Stimulated activated CD4-positive, alpha-beta T cell treated with anti-CD3 and anti-CD28 coated beads, Interleukin-4, amount 100 ng/mL, for 48 hours (primary cell): ENCODE measurements at places on chromosomes 13 and 19.

GRCh38 chr19:18287836-18288772 lies 6.7 kb upstream of the JUND start:
- DNase-seq, result no peak

GRCh38 chr19:28859811-28860210 lies 353.1 kb downstream of the UQCRFS1 start:
- DNase-seq, result no peak

- no peak for DNase-seq
Measured at GRCh38 chr13:55073000-55073399, 2044.4 kb downstream of the OLFM4 start.

DNA sequence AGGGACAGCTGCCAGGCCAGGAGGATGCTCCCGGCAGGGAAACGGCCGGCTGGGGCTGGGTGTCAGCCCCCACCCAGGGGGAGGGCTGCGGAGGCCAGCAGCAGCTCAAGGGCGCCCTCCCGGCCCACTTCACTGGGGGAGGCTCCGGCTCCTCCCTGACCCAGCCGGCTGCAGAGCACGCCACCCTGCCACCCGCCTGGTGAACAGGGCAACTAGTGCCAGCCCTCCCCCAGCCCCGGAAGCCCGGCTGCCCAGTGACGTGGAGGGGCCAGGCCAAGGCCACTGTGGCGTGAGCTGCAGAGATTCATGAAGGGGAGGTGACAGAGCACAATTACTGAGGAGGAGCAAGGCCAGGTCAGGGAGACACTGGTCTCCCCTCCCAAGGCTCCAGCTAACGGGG lies 14.7 kb downstream of the REXO1 start:
- no peak for DNase-seq

DNA sequence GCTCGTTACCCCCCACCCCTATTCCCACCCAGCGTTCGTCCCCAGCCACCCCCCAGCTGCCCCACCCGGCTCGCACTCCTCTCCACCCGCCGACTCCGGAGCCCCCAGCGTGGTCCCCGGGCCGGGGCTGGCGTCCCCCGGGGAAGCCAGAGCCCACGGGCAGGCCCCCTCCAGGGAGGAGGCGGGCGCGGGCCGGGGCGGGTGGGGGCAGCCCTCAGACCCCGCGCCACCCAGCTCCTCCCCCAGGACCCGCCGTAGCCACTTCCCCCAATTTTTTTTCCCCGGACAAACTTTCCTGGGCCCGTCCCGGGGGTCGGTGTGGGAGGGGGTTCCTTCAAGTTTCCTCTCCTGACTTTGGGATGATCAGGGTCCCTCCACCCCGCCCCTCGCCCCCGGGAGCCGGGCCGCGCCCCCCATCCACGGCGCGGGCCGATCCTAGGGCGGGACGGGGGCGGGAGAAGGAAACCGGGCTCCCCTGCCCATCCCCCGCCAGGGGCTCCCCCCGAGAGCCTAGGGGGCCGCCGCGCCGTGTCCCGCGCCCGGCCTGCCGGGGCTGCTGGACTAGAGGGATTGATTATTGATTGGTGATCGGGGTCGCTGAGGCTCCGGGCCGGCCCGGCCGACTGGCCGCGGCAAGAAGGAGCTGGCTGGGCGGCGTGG lies 927 bp upstream of the TSHZ3 start:
- no peak for DNase-seq

- DNase-seq, result no peak
Measured at GRCh38 chr19:40778706-40779284, 748 bp downstream of the RAB4B start.

GRCh38 chr19:7815325-7815724 lies 14.7 kb upstream of the EVI5L start:
- no peak for DNase-seq

GRCh38 chr19:31937983-31938382 lies 407.4 kb upstream of the ZNF507 start:
- DNase-seq, result no peak

DNA sequence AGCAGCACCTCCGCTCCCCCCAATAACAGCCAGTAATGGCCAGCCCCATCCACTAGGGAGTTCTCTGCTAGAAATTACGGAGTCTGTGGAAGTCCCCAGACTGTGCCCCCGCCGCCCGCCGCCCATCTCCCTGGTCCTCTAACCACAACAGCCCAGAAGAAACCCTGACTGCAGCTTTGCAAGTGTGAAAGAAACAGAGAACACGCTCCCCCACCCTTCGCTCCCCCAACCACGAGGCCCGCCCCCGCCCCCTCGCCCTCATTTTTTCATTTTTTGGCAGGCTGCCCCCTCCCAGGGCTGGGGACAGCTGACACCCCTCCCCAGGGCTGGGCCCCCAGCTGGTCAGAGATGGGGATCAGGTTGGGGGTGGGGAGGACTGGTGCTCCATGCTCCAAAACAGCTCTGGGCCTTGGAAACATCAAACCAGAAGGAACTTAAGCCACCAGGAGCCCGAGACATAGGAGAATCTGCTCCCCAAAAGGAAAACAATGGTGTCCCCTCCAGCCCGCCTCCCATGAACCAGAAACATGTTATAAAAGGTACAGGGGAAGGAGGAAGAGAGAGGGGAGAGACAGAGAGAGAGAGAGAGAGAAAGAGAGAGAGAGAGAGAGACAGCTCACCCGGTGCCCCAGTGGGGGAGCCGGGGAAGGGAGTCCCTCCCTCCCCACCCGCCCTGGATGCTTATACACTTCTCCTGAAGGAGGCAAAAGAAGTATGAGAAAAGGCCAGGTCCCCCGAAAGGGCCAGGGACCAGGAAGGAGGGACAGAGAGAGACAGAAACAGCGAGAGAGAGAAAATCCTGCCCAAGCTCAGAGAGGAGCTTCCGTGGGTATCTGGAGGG lies 29.8 kb upstream of the ASF1B start:
- DNase-seq, result no peak

DNA sequence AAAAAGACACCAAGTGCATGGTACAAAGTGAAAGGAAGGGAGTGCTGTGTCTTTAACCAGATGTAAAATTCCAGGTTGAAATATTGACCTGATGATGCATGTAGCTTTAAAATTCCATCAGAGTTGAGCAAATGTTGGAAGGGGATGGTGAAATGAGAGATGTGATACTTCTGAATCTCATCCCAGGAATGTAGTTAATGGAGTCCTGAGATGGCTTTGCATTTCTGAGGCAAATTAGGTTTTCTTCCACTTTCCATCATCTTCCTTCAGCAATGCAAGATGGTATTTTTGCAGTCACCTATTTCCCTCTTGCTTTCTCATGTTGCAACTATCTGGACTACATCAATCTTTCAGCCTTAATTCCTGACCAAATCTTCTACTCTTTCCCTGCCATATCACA lies 194.1 kb upstream of the MIR17HG start:
- no peak for DNase-seq

DNA sequence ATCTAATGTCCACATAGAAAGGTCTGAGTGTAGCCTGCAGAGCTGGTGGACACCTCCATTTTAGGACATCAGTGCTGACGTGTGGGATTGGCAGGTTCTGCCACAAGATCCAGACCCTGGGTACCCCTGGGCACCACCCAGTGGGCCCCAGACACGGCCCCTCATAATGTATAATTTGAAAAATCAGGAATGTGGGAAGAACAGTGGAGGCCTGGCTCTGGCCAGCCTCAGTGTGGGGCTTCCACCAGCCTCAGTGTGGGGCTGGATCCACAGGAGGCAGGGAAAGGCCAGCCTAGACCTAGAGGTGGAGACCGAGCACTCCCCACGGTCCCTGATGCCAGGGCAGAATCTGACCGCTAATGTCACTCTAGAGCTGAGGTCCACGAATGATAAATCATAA lies 150.7 kb upstream of the SOX1 start:
- DNase-seq, result no peak

DNA sequence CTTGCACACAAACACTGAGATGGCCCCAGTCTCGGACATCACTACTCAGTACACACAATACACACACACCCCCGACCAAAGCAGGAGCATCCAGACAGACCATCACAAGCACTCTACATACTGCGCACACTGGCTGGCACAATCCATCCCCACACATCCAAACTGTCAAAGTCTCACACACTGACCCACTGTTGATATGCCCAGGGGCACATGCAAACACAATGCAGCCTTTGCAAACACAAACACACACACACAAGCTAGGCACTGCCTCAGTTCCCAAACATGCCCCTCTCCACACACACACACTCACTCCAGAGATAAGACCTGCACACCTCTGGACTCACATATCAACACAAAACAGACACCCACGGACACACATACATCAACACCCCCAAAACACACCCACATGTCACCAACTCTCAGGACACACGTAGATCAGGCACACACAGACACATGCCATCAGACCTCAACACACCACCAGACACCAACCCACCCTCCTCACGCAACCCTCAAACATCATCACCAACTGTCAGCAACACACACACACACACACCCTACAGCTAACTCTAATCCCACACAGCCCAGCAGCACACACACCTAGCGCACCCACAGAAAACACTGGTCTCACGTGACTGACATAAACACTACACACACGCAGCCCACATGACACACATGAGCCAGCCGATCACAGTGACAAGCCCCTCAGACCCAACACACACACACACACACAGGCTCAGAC lies 1.9 kb downstream of the BBC3 start:
- no peak for DNase-seq

DNA sequence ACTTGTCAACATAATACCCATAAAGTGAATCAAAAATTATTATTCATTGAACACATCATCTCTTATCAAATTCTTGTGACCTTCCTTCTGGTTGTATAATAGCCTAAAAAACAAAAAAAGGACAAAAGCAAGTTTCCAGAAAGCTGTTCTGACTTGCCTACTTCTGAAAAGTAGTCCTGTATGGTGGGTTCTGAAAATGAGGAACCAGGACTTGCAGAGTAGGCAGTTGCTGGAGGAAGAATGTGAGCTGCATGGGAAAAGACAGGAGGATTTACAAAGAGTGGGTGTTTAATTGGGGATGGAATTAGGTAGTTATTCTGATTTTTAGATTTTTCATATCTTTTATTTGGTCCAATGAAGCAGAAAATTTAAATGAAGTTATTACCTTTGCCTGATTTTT lies 56.7 kb downstream of the RCBTB2 start:
- no peak for DNase-seq

GRCh38 chr13:110036060-110036459 lies 249.7 kb upstream of the IRS2 start:
- DNase-seq, result no peak

- no peak for DNase-seq
Measured at GRCh38 chr13:94195715-94196114, 283.8 kb downstream of the DCT start.

DNA sequence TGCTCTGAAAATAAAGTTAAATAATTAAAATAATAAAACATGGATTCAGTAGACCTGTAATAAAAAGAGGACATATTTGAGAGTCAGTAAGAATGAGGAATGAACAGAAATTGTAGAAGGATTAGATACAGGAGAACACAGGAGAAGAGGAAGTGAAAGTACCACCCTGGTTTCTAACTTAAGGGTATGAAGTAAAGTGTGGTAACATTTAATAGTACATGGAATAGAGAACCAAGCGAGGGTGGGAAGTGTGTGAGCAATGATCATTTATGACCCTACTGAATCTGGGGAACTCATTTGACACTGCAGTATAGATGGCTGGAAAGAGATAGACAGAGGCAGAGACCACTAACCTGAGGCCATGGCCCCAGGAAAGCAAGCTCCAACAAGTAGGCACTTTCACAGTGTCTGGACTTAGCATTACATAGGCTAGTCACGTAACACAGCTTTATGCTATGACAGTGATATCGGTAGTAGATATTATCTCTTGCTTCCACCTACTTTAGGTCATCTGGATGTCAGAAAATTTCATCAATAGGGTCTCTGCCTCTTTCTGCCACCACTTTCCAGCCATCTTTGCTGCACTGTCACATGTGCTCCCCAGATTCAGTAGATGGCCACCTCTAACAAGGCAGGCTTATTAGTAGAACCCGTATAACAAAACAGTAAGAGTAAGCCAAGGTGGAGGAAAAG lies 633.9 kb upstream of the MIR17HG start:
- no peak for DNase-seq

- DNase-seq, result no peak
Measured at GRCh38 chr13:99486996-99487395, 14.3 kb upstream of the TM9SF2 start.

- DNase-seq, result no peak
Measured at GRCh38 chr13:105220063-105220462, 1315.4 kb downstream of the EFNB2 start.

GRCh38 chr19:34254046-34254697 lies at the start of gene GARRE1:
GARRE1 (plus strand) TSS chr19:34254554; CDS start chr19:34300474, 45,920 bp downstream.
- peak; percentile 78 for DNase-seq

DNA sequence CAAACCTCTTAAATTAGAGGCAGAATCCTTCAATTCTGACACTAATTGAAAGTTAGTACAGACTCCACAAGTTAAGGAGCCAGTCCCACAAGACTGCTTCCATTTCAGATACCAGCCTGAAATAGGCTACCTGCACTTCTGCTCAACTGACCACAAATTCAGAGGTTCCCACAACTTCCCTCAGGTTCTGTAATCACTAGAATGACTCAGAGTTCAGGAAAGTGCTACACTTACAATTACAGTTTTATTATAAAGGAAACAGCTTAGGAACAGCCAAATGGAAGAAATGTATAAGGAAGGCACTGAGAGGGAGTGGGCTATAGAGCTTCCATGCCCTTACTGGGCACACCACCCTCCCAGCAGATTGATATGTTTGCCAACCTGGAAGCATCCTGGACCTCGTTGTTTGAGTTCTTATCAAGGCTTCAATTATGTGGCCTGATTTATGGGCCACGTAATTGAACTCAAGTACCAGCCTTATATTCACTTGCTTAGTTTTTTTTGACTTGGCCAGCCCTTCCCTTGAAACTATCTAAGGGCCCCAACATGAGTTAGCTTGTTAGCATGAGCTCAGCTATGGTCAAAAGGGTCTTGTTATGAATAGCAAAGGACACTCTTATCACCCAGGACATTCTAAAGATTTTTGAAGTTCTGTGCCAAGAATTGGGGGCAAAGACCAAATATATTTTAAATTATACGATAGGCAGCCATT lies 25.9 kb downstream of the NBEA start:
- no peak for DNase-seq

GRCh38 chr19:17333611-17334413 lies 843 bp downstream of the ANO8 start:
- DNase-seq, result peak; percentile 67

GRCh38 chr19:50739132-50739913 lies 16.2 kb downstream of the CLEC11A start:
- no peak for DNase-seq

- no peak for DNase-seq
Measured at GRCh38 chr13:50595196-50595595, 248.3 kb downstream of the DLEU7 start.

DNA sequence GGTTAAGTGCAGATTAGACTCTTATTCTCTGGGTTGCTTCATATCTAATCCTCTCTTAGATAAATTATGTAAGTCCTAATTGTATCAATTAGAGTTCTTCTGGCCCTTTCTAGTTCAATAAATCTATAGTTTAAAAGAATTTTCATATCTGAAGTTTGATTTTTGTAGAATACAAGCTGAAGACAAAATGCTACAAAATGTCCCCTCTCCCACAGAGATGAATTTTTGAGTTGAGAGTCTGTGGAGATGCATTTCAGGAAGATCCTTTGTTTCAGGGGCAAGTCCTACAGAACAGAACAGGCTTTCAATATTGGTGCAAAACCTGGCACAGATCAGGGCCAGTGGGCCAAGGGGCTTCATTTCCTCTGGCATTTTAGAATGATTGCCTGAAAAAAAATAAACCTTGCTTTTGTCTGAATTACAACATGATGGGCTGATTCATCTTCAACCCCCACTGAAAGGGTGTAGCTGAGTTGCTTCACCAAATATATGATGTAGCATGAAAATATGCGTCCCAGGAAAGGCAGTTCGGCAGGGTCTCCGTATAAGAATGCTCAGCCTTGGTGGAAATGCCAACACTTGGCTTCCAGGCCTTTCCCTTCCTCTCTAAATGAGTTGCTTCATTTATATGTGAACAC lies 6.4 kb upstream of the IPO5 start:
- no peak for DNase-seq
